Fibroblast of skin of left quadriceps (primary cell): ENCODE measurements at places on chromosomes 11 and 22.
A peak's percentile ranks its signal among the peaks of the same experiment; 100 is the strongest.

GRCh38 chr11:100562128-100562527, 125.0 kb upstream of the ARHGAP42 start:
- peak; percentile 86 for DNase-seq

- DNase-seq = peak; percentile 26
Observed at GRCh38 chr11:44133335-44133946, 38.0 kb downstream of the EXT2 start.

- DNase-seq = no peak
Observed at GRCh38 chr11:7635137-7635536, 38.2 kb downstream of the CYB5R2 start.

DNA sequence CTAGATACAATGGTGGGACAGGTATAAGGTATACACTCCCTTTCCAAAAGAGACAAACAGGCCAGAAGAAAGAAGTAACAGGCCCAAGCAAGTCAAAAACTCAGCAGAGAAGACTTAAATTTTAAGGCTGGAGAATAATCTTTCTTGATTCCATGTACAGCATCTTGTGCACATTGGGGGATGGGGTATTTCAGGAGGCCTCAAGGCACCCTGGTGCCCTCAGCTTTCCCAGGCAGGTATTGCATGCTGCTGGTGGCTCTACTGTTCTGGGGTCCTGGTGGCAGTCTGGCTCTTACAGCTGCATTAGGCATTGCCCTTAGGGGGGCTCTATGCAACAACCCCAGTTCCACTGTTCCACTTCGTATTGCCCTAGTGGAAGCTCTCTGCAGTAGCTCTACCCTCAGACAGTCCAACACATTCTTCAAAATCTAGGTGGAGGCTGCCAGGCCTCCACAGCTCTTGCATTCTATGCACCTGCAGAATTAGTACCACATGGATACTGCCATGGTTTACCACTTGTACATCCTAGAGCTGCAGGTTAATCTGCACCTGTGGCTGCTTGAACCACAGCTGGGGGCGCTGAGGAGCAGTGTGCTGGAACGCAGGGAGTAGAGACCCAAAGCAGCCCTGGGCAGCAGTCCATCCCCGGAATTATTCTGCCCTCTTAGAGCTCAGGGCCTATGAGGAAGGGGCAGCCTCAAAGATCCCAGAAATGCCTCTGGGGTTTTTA, 4.2 kb upstream of the CTSC start:
- DNase-seq = no peak

GRCh38 chr11:66337103-66337899, 1.1 kb upstream of the RIN1 start:
- DNase-seq = no peak

DNA sequence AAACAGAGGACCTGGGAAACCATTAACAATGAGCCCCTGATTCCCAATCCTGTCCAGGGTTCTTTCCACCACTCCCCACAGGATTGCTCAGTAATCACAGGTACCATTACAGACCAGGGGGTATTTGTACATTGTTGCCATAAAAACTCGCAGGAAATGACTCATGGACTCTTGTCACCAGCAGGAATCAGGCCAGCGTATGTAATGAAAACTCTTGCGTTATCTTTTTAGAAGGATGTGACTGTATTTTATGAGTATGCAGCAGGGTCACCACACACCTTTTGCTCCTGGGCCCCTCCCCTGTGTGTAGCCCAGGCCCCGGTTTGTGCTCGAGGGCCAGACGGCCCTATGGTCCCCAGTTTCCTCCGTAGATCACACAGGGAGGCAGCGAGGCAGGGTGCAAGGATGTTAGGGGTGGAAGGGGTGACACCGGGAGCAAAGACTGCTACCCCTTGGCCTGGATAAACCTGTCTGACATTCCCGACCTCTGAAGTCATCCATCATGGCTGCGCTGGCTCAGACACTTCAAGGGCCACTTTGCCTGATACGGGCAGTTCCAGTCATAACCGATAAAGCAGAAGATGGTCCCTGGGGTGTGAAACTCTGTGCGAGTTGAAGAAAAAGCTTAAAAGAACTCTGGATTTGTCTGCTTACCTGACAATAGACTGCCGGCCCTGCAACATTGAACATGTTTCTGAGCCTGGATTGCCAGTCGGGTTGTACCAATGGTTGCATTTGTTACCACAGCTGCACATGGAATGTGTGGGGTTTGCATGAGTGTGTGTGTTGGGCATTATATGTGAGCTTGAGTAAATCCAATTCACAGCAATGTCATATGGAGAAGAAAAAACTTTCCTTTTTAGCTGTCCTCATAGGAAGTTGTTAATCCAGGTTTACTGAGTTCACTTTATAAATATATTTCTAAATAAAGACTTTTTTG, 56.9 kb downstream of the MICAL2 start:
- peak; percentile 69 for DNase-seq
